ENCODE measurements at places on chromosomes 12 and 14.
A peak's percentile ranks its signal among the peaks of the same experiment; 100 is the strongest.

- no peak for DNase-seq
These were observed 11.2 kb upstream of the AJUBA start for GRCh38 chr14:22993517-22993916.

GRCh38 chr14:70897464-70897863, 9.8 kb upstream of the PCNX1 start:
- no peak for DNase-seq

- no peak for DNase-seq
These were observed 30.4 kb upstream of the CHGA start for GRCh38 chr14:92892589-92892988.

- no peak for DNase-seq
These were observed 36.5 kb upstream of the DYNC1H1 start for GRCh38 chr14:101927859-101928258.

GRCh38 chr12:108633081-108633533, 587 bp downstream of the SELPLG start:
- DNase-seq: no peak

GRCh38 chr12:68334132-68334531, 2.0 kb upstream of the MDM1 start:
- no peak for DNase-seq

DNA sequence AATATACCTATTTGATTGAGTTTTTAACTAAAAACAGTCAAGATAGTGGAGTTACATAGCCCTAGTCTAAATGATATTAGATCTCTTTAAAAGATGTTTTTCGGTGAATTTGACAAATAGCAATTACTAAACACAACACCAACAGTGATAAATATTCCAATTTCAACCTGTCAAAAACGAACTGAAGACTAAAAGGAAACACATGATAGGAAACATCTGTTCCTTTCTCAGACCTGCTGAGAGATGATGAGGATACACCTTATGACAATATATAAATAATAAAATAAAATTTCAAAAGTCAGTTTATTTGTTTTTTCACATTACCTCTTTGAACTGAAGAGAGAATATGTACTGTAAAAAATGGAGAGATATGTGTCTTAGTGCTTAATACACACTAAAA, 232.7 kb downstream of the RASSF9 start:
- DNase-seq: no peak

GRCh38 chr14:51880835-51881580, 20.6 kb downstream of the GNG2 start:
- DNase-seq: no peak

DNA sequence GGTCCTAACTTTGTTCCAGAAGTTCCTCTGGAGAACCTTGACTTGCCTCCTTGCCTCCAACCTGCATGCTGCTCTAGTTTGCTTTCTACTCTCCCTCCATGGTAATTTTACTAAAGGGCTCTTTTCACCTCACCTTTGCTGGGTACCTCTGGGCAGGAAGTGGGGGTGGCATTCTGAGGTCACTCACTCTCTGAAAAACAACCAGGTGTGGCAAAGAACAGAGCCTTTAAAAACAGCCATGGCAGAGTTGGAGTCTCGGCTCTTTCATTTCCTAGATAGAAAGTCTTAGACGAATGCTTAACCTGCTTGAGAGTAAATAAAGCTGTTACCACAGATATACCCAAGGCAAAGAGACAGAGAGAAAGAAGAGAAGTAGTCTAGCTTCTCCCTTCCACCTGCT, 827.9 kb downstream of the BCL11B start:
- DNase-seq: no peak

DNA sequence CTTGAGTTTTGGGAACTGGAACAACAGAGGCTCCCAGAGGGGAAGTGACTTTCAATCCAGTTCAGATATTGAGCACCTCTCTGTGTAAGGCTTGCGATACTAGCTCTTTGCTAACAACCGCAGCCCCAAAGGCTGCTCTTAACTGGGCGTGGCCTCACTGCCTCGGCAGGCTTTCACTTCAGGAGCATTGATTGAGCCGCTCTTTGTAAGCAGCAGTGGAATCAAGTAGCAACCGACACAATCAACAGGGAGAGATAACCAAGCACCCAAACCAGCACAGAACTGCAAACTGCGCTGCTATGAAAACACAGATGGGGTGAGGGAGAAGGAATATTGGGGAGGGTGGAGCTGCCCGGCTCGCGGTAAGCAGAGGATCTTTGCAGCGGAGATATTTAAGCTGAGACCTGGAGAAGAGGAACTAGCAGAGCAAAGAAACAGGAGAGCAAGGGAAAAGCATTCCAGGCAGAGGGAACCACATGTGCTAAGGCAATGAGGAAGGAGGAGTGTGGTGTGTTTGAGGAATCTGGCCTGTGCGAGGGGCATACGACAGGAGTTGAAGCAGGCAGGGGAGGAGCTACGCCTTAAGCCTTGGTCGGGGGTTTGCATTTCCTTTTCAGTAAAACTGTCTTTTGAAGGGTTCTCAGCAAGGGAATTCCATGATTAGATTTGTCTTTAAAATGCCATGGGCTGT, 17.3 kb upstream of the YY1 start:
- peak; percentile 83 for DNase-seq

GRCh38 chr12:47111392-47111778, 31.6 kb upstream of the AMIGO2 start:
- no peak for DNase-seq

DNA sequence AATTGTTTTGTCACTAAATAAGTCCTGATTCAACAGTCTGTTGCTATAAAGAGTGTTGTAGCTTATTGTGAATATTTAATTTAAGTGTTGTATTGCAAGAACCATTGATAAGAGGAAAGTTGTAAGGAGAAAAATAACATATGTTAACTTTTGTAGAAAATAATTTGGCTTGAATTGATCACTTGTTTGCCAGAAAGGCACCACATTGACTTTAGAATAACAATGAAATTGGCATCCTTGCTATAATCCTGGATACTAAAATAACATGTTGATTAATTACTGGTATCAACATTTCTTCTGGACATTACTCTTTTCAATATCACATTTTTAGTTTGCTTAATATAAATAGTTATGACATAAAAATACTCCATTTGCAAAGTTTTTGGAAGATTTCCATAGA, 159.0 kb downstream of the MGAT4C start:
- DNase-seq: no peak

GRCh38 chr14:54483846-54484245, 4.9 kb downstream of the GMFB start:
- DNase-seq: no peak

GRCh38 chr12:125892276-125892675, 827.0 kb downstream of the AACS start:
- no peak for DNase-seq

Measured in islet precursor cell (in vitro differentiated cells).